ENCODE measurements at places on chromosomes 16 and 17.

DNA sequence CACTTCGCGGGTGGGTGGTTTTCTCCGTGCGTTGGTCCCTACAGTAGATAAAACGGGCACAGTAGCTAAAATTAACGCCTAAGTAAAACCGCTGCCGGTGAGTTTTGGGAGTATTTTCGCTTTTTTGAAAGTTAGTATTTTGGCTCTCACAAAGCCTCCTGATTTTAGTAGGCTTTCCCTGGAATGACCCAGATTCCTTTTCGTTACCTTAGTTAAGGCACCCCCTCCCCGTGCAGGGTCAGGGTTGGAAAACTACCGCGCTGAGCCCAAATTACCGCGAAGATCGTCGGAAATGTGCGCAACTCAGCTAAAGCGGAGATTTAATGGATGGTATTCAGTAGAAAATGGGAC, 28.3 kb upstream of the ST6GALNAC1 start:
- no peak for DNase-seq

- DNase-seq = no peak
Measured at GRCh38 chr17:21240369-21241055, 12.7 kb downstream of the NATD1 start.

- no peak for DNase-seq
Measured at GRCh38 chr17:7282752-7283321, 1.3 kb downstream of the SLC2A4 start.

DNA sequence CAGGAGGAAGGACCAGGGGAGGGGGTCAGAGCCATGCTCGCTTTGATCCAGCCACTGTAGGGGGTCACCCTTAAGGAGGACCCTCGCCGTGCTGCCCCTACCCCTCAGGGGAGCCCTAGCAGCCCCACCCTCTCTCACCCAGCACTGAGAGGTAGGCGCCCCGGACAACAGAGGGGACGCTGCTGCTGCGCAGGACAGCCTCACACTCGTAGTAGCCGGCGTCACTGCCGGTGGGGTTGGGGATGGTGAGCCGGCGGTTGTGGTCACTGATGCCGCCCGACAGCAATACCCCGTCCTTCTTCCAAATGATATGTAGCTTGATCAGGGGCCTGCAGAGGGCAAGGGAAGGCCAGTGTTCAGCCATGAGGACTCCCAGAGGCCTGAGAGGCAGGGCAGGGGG, 126.0 kb upstream of the CDC42EP4 start:
- no peak for DNase-seq

- no peak for DNase-seq
Measured at GRCh38 chr16:754656-755055, 5.9 kb upstream of the MSLN start.

DNA sequence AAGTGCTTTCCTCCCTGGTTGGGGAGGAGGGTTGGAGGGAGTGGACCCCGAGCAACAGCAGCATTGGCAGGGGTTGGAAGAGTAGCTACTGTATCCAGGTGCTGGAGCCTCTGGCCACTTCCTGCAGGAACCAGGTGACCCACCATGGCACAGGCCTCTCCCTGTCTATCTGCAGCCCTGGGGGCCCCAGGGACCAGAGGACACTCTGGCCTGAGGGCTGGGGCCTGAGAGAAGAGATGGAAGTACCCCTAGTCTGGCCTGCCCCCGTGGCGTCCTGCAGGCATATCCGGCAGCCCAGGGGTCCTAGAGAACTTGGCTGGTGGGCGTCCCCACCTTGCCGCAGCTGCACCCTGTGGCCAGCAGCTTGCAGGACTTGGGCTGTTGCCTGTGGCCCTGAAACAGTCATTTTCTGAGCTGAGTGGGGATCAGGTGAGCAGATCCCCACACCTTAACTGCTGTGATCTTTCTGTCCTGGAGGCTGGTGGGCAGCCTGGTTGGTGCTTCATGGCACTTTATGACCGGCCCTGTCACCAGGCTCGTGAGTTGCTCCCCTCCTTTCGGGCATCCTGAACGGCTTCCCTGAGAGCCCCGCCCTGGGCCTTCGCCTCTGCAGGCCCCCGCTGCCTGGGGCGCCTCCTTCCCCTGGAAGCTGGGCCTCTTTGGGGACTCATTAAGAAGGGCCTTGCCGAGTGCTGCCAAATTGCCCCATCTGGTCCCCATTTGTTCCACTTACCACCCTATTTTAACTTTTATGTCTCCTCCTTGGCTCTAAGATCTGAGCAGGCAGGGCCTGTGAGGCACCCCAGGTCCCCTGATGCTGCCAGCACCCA, 298.6 kb downstream of the SEC14L1 start:
- no peak for DNase-seq

DNA sequence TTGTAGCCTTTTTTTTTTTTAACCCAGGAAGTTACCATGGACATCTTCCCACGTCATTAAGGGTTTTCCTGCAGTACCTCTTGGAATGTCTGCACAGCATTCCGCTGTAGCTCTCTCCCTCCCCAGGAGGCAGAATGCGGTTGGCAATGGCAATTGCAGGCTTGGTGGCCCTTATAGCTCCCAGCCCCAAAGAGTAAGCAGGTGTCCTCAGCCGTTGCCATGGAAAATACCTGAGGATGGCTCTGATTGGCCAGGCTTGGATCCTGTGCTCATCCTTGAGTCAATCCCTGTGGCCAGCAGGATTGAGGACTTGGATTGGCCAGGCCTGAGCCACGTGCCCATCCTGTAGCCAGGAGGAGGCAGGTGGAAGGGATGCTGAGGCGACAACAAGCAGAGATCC, 15.5 kb upstream of the TIMP2 start:
- DNase-seq = no peak
